ENCODE measurements at places on chromosomes 11 and 22.
A peak's percentile ranks its signal among the peaks of the same experiment; 100 is the strongest.

- DNase-seq: no peak
Observed at GRCh38 chr11:66727282-66728037, 1.6 kb downstream of the SPTBN2 start.

- DNase-seq: no peak
Observed at GRCh38 chr22:29158546-29158945, 47.1 kb upstream of the EMID1 start.

- DNase-seq: no peak
Observed at GRCh38 chr11:30811226-30811755, 225.1 kb upstream of the MPPED2 start.

- no peak for DNase-seq
Observed at GRCh38 chr11:76854709-76855108, 6.0 kb upstream of the ACER3 start.

DNA sequence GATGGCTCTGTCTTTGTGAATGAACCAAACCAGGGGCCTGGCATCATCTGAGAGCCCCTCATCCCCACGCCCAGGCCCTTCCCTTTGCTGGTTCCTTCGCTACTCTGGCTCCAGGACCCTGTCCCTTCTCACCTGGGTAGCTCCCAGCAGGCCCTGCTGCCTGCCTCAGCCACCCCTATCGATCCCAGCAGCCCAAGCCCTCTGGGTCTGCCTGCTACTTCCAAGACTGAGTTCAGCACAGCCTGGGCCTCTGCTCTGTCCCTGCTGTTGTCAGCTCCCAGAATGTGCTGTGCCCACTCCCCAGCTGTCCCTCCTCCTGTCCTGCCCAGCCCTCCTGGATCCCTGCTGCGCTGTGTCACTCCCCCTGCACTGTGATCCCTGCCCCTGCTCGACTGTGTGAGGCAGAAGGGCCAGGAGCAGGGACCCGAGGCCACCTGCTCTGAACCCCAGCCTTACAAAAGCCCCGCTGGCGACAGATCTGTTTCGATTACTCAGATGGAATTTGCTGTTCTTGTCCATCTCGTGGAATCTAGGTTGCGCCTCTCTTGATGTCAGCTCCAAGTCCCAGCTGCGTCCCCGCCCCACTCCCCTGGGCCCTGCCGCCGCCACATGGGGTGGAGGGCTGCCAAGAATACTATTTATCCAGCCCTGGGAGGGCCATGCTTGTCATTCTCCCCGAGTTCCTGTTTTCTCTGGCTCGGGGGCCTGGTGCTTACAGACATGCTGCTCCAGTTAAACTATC is 13.0 kb downstream of the MRPL21 start:
- no peak for DNase-seq

GRCh38 chr11:31643857-31644256 is 134.3 kb downstream of the ELP4 start:
- DNase-seq: no peak

GRCh38 chr11:130199792-130200191 is 40.2 kb downstream of the ST14 start:
- no peak for DNase-seq

DNA sequence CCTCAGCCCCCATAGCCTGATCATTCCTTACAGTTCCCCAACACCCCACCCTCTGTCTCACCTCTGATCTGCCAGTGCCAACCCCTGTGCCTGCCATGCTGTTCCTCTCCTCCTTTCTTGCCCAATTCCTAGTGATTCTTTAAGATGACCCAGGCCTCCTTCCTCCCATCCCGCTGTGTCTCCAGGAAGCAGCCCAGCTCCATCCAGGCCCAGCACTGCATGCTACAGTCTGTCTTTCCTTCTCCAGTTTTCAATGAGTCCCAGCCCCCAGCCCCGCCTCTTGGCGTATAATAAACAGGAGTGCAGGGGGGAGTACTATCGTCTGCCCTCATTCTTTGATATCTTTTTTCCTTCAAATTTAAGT is 12.3 kb downstream of the LTBP3 start:
- no peak for DNase-seq

DNA sequence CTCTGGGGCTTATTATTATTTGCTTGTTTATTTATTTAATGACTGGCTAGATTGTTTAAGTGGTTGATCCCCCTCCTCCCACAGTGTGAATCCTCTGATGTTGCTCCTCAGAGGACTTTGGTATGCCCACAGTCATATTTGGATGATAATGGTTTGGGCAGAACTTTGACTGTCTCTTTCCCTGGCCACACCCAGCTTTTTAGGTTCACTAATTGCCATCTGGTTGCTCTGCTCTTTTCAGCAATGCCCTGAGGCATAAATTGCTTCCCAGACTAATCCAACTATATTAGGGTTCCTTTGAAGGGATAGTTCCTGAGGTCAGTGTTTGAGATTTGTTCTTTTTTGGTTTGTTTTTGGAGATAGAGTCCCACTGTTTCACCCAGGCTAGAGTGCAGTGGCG is 99.3 kb upstream of the RRM1 start:
- DNase-seq: no peak

DNA sequence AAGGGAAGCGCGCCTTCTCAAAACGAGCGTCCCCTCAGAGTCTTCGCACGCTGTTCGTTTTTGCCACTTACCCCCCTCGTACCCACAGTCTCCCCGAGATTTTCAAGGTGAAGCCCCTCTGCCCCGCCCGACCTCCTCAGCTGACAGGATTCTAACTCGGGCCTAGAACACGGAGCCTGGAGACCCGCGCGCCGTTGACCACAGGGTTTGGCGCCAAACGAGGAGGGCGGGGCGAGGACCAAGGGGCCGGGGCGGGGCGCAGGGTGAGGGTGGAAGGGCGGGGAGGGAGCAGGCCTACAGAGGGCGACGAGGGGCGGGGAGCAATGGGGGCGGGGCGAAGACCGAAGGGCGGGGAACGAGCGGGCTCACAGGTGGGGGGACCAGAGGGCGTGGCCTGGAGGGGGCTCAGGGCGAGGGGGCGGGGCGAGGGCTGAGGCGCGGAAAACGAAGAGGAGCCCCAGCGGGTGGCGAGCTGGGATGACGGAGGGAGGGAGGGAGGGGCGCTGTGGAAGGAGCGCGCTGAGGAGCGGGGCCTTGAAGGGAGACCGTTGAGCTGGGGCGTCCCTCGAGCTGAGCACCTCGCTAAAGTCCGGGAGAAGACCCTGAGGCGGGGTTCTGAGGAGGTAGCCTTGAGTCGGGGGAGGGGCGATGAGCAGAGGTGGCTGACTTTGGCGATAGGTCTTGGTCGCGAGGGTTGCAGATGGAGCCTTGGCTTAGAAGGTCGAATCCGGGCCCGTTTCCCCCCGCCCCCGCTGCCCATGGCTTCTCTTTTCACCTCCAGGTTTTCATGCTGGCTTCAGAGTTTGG is at the start of gene DMC1:
DMC1 (minus strand) TSS at position 212 of the 807 bp plus-strand sequence. CDS start 1,927 bp downstream, outside the sequence.
- DNase-seq: peak; percentile 96

- no peak for DNase-seq
Observed at GRCh38 chr11:121711236-121711635, 258.5 kb upstream of the SORL1-AS1 start.

DNA sequence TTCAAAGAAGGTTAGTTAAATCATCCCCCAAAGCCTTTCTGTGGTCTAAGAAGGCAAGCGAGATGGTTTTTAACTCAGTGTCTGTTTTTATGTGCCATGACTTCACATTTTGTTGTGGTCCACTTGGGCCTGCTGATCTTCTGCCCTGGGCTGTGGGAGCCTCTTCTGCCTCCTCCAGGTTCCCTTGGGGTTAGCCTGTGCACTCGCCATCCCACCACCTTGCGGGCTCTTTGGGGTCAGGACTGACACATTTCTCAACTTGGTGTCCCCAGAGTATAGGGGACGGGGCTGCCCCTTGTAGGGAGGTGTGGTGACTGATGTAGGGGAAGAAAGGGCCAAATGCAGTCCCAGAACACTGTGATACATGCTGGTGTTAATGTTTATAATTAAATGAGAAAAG is 207.0 kb downstream of the TBC1D22A start:
- DNase-seq: no peak

GRCh38 chr11:115241899-115242298 is 262.3 kb downstream of the CADM1 start:
- no peak for DNase-seq

- DNase-seq: no peak
Observed at GRCh38 chr11:82890936-82891335, 9.3 kb downstream of the PRCP start.

- DNase-seq: no peak
Observed at GRCh38 chr11:72693271-72693968, 19.2 kb upstream of the PDE2A start.

- DNase-seq: no peak
Observed at GRCh38 chr11:101059331-101059730, 70.3 kb downstream of the PGR start.

DNA sequence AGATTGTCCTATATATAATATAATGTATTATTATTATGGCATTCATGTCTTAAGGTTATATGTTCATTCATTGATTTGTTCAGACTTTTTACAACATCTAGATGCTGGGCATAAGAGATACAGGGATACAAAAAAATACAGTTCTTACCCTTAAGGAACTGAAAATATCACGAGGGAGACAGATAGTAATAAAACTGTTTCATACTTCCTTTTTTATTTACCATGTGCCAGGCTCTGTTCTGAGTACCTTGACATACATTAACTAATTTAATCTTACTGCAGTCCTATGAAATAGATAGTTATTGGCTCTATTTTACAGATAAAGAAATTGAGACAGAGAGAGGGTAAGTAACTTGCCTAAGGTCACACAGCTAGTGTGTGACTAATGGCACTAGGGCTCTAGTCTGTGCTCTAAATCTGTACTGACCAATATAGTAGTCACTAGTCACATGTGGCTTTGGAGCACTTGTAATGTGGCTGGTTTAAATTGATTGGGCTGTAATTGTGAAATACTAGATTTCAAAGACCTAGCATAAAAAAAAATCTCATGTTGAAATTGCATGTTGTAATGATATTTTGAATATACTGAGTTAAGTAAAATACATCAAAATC is 21.3 kb downstream of the TRIM44 start:
- DNase-seq: no peak

DNA sequence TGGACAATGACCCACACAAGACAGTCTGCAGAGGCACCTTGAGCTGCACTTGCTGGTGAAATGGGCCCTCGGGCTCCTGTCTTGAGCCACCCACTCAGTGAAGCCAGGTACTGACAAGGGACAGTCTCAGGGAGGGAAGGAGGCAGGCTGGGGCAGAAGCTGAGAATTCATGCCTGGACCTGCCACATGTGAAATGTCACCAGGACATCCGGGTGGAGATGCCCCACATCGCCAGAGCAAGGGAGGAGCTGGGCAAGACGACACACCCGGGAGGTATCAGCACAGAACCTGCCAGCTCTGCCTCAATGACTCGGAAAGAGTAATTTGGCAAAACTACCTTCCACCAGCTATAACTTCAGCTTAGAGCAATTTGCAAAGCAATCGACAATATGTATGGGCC is 23.5 kb downstream of the CPT1A start:
- DNase-seq: no peak

GRCh38 chr11:115716601-115717529 is 212.7 kb upstream of the CADM1 start:
- DNase-seq: no peak

- no peak for DNase-seq
Observed at GRCh38 chr11:9817191-9817590, 153.3 kb downstream of the SWAP70 start.

DNA sequence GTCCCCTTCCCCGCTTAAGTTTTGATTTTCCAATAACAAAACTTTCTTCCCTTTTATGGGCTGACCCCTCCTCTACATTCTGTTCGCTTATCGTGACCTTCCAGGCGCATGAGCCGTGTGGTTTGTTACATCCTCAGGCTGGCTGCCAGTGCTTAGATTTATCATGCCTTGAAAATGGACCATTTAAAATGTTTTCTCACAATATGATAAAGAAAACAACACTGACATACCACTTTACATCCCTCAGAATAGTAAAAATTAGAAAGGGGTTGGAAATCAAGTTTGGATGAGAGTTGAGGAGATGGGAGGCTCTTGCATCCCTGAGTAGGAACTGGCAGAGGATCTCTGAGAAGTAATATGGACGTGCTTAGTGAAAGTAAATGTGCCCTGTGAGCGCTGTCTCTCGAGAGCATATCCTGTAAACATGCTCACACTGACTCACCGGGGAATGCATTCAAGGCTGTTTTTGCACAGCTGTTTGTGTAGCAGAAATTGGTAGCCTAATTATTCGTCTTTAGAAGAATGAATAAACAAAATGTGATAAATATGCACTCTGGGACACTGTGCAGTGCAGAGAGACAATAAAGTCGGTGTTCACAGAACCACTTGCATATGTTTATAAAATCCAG is 17.1 kb upstream of the TOLLIP start:
- DNase-seq: no peak

DNA sequence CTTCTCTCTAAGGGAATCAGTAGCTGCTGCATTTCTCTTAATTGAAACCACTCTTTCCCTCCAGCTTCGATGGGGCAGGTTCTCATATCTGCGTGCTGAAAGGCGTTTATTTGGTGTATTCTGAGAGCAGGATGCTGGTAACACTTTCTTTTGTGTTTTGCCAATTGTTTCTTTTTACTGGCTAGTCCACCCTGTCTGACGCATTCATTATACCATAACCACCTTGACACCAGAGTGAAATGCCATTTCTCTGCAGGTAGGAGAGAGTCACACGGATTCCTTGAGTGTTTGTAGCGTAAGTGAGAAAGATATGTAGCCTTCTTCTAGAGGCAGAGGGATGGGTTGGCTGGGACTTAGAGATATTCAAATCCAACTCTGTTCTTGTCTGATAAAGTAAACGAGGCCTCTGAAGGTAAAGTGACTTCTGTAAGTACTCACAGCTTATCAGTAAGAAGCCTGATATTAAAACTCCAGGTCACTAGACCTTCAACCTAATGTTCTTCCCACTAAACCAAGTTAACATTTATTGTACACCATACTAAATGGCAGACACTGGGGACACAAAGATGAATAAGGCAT is 21.4 kb downstream of the CD44 start:
- no peak for DNase-seq

- no peak for DNase-seq
Observed at GRCh38 chr22:50326225-50326955, 422 bp downstream of the DENND6B start.

DNA sequence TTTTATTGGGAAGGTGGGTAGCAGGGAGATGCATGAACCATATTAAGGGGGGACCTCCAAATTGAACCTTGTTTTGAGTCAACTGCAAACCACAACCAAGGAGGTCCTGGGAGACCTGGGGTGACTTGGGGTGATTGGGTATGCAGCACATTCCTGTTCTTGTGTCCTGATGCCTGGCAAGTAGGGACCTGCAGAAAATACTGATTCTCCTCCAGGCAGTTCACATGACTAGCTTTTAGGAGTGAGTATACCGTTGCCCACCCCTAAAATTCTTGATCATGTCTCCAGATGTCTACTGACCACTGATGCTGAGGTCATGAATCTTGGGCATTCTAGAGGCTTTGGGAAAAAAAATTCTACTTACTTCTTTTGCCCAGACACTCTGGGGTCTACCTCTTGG is 6.3 kb downstream of the EHF start:
- DNase-seq: no peak

GRCh38 chr22:46064966-46065666 is 85.2 kb upstream of the PPARA start:
- no peak for DNase-seq

GRCh38 chr11:10359171-10359570 is 54.3 kb downstream of the ADM start:
- DNase-seq: no peak

GRCh38 chr11:45906096-45906682 is 882 bp downstream of the FREY1 start:
- DNase-seq: no peak
